Muscle of back (tissue), 13 donors: ENCODE measurements at places on chromosomes 4 and X. TPM values are rescaled to one million over a fixed set of nuclear protein-coding genes. Genes with fewer than 3 reads are reported as not detected.
A peak's percentile ranks its signal among the peaks of the same experiment; 100 is the strongest.

NKX6-1 gene
- polyA plus RNA-seq, result not detected

PRAF2 gene
- 16.4 TPM for polyA plus RNA-seq

UGT2B15 gene
- not detected for polyA plus RNA-seq

CXCL1 gene
- polyA plus RNA-seq, result 0.31 TPM

TMEM47 gene
- 87.5 TPM for polyA plus RNA-seq

MAGEA10 gene
- not detected for polyA plus RNA-seq

S100P gene
- polyA plus RNA-seq, result not detected

- DNase-seq, result no peak
Observed at GRCh38 chr4:121138039-121138825, 25.9 kb downstream of the TNIP3 start.

GRCh38 chrX:101062176-101062575 is 10.3 kb upstream of the TRMT2B start:
- no peak for DNase-seq

DNA sequence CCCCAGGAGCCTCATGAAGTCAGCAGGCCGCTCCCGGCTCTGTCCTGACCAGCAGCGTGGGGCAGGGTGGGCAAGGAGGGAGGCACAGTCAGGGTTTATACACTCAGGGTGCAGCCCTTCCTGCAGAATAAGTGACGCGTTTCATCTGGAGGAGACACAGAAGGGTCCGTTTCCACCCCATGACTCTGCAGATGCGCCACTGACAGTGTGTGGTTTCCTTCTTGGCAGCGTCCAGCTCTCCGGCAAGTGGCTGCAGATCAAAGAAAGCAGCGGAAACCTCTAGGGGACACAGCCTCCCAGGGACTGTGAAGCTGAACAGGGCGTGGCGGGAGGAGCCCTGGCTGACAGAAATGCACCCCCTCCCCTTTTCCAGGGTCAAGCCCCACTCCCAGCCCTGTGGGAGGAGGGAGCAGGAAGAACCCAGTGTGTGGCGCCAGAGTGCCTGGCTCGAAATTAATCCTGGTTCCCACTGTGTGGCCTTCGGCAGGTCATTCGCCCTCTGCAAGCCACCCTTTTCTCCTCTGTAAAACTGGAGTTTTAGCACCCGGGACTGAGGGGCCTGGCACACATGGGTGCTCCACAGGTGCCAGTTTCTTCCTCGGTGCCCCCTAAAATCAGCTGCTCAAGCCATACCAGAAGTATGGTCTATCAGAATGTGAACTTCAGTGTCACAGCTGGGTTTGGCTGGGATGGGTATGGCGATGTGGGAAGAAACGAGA is 17.3 kb upstream of the TBC1D14 start:
- peak; percentile 63 for DNase-seq

DNA sequence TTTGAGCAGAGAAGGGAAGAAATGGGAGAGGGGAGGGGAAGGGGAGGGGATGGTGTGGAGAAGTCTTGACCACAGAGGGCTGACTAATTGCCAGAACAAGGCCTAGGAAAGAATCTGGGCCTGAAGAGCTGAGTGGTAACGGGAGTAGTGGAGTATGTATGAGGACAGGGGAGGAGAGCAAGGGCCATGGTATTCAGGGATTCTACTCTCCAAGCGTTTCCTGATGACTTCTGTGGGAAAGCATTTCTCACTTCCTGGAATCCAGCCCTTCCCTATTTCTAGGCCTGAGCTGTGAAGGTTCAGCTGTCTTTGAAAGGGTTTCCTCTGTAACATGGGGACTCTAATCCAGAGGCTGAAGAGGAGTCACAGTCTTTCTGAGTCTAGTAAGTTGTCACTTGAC is 19.7 kb upstream of the SOX3 start:
- DNase-seq, result no peak

DNA sequence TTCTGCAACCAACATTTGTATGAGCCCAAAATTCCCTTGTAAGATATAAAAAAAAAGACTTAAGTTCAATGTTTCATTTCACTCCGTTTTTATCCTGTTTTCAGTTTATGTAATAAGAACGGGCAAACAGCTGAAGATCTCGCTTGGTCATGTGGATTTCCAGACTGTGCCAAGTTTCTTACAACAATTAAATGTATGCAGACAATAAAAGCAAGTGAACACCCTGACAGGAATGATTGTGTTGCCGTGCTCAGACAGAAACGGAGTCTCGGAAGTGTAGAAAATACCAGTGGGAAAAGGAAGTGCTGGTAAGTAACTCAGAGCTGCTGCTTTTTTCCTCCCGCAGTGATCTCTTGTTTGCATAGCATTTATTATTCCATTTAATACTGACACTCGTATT is 2.8 kb downstream of the ANKRD37 start:
- no peak for DNase-seq

DNA sequence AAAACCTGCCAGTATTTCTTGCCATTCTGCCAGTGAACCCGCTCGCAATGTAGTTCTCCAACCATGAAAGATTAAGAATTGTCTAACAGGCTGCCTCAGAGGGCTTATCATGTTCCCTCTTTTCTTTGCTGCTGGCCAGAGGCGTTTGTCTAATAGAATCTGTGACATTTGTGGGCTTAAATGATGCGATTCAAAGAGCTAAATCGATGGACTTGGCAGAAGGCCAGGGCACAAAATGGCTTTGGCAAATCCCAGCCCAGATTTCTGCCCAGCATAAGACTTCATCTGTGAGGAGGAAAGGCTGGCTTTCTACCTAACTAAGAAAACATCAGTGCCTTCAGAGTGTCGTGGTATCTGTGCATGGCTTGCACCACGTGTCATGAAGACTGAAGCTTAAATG is 79.9 kb downstream of the TRPC5OS start:
- no peak for DNase-seq

DNA sequence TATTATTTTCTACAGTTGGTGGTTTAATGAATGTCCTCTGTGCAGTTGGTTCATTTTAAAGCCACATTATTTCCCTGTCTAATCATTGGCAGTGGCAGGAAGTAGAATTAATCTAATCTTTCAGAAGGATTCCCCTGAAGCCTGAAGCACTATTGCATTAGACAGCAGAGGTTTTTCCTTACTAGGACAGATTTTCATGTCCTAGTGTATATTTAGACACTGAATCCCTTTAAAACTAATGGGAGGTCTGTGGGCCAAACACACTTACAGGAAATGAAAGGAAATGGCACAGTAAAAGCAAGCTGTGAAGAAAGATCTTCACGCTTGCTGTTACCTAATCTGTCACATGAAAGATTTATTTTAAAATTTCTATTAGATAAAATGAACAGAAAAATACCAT is 165.2 kb downstream of the SLC39A8 start:
- DNase-seq, result no peak

- no peak for DNase-seq
Observed at GRCh38 chr4:73919691-73920090, 50.5 kb downstream of the CXCL1 start.

DNA sequence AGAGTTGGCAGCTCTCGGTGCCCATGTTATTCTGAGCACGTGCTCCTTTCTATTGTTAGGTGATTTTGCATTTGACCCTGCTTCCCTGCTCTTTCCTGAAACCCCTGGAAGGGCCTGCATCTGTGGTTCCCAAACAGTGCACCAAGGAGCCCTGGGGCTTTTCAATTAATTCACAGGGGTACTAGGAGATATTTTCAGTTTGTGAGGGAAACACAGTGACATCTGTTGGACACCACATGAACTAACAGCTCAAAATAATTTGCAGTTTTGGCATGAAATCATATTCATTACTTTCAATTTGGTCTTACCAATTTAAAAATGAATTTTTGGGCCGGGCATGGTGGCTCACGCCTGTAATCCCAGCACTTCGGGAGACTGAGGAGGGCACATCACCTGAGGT is 156.6 kb downstream of the GATB start:
- no peak for DNase-seq

GRCh38 chr4:187175197-187175596 is 451.5 kb upstream of the FAT1 start:
- DNase-seq, result no peak

DNA sequence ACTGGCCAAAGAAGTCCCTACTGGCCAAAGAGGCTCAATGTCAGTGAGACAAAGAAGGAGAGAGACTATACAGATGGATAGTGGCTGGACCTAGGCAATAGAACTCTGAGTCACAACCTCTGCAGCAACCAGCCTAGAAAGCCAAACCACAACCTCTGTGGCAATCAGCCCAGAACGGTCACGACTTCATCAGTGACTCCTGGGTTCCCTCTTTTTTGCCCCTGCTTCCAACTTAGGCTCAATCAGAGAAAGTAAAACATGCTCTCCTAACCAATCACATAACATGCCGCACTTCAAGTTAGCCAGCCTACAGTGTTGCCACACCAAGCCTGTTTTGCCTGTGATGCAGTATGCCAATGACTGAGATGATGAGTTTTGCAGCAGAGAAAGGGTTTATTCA is 203.4 kb downstream of the ANAPC10 start:
- DNase-seq, result no peak

- no peak for DNase-seq
Observed at GRCh38 chr4:122379239-122379638, 428 bp downstream of the ADAD1 start.

GRCh38 chr4:70991596-70991995 is 1.9 kb upstream of the DCK start:
- no peak for DNase-seq
